Activated naive CD4-positive, alpha-beta T cell treated with Interleukin-2 at 50 U/mL for 16 hours (primary cell): ENCODE measurements at places on chromosomes 5 and 9.

- no peak for DNase-seq
Observed at GRCh38 chr9:4334410-4334813, 34.5 kb upstream of the GLIS3 start.

- no peak for DNase-seq
Observed at GRCh38 chr5:68587171-68587570, 371.6 kb downstream of the PIK3R1 start.

- DNase-seq, result no peak
Observed at GRCh38 chr5:14267166-14267838, 124.2 kb downstream of the TRIO start.

DNA sequence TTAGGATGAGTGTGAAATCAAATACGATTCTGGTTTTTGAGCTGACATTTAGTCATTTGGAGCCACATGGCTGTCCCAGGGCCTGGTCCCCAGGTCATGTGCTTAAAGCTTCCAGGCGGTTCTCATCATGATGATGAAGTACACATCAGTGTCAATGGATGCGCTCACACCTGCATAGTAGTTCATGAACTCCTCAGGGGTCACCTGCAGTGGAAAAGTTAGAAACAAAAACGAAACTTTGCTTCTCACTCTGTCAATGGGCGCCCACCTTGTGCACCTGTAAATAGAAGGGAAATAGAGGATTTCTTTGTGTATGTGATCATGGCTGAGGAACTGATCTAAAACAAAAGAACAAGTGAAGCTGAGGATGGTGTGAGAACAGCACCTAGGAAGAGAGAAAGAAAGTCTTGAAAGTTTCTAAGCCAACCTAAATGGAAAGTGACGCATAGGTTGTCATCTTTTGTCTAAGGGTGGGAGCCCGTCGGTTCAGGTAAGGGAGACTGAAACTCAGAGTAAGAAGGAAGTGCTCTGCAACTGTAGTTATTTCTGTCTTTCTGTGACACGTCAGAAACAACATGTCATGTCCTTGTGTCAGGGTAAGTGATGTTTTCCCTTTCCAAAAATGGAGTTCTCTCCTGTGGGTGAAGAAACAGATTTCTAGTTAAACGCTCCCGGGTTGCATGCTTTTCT lies 33.8 kb downstream of the CAPSL start:
- peak; percentile 25 for DNase-seq

DNA sequence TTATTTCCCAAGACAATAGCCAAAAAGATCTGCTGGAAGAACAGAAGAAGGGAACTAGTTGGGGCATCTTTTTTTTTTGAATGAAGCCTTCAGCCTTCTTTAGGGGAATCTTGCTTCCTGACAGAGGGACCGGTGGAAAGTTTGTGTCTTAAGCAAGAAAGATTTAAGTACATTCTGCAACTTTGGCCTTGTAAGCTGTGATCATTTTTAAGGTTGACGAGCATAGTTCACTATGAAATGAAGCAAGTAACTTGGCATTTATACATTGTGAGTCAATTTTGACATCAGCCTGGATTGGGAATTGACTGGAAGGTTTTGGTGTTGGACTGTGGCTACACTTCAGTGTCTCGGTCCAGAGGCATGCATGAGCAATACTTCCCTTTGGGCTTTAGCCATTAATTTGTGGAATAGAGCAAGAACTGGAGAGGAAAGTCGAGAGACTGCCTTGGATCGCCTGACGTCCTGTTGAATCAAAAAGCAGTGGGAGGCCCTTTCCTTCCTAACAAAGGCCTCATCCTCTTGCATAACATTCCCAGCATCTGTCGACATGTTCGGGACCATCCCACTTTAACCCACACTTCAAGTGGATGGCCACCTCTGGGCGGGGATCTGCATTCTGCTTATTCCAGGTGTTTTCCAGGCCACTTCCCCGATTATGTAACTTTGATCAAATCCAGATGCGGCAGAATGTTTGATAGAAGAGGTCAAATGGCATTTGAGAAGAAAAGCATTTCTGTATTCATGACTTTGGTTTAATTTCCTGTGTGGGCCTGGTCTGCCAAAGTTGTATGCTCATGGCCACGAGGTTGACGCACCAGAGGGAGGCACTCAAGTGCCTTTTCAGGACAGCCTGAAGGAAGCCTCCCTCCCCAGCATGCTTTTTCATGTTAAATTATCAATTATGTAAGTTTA lies 12.5 kb downstream of the ABL1 start:
- no peak for DNase-seq

- DNase-seq, result no peak
Observed at GRCh38 chr9:2718698-2719033, 1.4 kb downstream of the KCNV2 start.

- DNase-seq, result no peak
Observed at GRCh38 chr5:142794537-142794936, 24.4 kb downstream of the ARHGAP26 start.

DNA sequence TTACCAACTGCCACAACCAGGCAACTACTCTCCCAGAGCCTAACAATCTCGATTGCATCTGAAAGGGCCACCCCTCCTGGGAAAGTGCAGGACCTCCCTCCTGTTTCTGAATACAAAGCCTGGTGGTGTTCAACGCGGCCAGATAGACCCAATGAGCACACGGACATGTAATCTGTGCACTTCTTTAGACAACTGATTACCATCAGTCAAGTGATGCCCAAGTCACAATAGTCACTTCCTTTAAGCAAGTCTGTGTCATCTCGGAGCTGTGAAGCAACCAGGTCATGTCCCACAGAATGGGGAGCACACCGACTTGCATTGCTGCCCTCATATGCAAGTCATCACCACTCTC lies 739 bp downstream of the C9orf72 start:
- DNase-seq, result no peak

DNA sequence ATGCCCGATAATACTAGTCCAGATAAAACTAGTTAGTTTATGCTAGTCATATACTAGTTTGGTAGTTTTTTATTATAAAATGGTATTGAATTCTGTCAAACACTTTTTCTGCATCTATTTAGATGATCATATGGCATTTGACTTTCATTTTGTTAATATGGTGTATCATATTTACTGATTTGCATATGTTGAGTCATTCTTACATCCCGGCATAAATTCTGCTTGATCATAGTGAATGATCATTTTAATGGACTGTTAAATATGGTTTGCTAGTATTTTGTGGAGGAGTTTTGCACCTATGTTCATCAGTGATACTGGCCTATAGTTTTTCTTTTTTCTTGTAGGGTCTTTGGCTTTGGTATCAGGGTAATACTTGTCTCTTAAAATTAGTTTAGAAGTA lies 365.6 kb downstream of the TAF11L14 start:
- no peak for DNase-seq

DNA sequence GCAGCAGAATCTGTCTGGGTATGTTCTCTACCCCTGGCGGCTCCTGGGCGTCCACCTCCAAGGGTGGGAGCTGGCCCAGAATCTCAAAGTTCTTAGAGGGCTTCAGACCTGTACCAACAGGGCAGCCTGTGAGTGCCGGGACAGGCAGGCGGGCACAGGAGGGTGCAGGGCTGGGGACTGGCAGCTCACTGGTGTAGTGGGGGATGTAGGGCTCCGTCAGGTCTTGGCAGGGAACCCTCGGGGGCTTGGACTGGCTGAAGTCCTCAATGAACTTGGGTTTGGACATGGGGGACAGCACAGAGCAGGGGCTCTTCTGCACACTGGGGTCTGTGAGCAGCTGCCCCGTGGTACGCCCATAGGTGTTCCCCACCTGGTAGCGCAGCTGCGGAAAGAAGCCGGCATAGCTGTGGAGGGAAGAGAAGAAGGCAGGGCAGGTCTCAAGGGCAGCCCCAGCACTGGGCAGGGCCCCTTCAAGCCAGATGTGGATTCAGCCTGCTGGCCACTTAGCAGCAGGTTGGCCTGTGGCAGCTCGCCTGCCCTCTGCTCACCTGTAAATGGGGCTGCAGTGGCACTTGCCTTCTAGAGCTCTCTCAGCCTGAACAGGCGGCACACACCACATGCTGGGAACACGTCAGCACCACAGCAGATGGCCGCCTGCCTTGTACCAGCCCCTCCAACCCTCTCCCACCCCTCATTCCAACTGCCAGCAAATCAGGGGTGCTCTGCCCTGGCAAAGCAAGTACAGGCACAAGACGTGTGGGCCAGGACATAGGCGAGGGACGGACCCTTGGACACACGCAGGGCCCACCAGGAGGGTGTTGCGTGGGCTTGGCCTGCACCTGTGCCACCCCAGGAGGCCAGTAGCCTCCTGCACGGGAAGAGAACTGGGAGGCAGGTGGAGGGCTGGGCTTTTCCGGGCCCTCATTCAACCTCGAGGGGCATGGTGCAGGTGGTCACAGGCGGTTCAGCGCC lies 4.6 kb downstream of the TUBB4B start:
- DNase-seq, result no peak

DNA sequence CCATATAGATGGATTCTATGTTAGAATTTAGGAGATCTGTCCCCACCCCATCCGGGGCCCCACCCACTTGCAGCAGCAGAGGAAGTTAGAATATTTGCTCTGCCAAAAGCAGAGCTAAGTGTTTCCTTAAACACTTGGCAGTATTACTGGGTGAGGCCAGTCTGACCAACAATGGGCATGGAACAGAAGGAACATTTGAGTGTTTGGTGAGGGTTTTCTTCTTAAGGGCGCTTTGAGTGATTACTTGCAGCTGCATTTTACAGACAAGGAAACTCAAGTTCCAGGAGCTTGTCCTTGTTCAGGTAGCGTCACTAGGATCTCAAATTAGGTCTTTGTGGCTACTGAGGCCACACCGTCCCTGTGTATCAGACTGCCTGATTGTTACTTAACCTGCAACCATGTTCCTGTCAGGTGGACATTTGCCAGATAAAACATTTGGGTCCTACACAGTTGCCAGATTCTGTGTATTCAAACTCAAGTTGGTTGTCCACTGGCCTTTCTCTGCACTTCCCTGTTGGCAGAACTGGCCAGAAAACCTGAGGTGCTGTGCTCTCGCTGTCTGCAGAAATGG lies 59.3 kb downstream of the SLC46A2 start:
- no peak for DNase-seq

DNA sequence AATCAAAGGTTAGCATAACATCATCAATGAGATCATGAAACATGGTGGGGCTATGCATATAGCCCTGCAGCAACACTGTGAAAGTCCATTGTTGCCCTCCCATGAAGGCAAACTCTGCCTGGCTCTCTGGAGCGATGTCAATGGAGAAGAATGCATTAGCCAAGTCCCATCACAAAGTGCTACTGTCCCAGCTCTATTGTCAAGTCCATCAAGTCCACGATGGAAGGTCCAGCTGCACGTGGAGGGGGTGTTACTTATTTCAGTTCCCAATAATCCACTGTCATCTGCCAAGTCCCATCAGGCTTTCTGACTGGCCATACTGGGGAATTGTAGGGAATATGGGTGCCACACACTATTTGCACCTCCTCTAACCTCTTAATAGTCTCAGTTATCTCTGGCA lies 10.8 kb downstream of the DMAC1 start:
- DNase-seq, result no peak
